ENCODE measurements at places on chromosomes 3 and 15.

DNA sequence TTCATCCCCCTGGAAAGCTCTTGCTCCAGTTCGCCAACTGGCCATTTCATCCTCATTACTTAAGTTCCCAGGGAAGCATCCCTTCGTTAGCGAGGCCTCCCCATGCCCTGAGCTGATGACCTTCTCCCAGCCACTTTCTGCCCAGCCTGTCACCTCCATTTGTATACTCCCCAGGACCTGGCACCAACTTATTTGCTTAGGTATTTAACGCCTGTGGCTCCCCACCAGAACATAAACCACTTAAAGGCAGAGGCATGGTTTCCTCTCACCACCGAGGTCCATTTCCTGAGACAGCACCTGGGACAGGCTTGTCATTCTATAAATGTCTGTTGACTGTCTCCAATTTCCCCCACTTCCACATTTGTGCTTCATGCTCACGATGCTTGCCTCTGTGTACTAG lies 189.0 kb downstream of the ZNF621 start:
- DNase-seq: no peak

DNA sequence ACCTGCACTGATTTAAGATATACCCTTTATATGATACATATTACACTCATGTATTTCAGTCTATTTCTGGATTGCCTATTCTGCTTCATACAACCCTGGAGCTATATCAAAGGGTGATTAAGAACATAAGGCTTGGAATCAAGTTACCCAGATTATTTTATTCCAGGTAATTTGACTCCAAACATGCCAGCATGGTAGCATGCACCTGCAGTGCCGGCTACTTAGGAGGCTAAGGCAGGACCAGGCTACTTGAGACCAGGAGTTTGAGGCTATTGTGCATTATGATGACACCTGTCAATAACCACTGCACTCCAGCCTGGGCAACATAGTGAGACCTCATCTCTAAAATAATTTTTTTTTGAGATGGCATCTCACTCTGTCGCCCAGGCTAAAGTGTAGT lies 50.4 kb upstream of the NEO1 start:
- no peak for DNase-seq

DNA sequence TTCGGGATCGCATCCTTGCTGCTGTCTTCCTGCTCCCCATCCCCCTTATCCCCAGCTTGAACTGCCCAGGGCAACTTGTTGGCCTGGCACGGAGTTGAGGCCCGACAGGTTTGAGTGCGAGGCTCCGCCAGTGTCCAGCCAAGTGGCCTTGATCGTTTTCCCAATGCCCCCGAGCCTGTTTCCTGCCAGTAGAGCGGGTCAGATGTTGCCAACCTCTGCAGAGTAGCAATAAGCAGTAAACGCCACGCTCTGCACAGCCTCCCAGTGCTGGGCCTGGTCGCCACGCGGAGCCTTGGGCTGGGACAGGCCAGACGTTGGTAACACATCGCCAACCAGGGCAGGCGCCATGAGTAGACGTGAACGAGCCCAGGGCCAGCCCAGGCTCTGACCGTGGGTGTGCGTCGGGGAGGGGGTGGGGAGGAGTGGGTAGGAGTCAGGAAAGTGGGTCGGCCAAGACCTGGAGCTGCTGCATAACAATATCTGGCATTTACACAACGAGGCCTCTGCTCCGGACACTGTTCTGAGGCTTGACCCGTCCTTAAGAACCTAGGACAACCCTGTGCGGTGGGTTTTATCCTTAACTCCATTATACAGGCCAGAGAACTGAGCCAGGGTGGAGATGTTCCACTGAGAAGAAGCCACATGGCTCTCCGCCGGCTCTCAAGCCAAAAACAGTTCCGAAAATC lies 444 bp upstream of the ABHD14A start:
- no peak for DNase-seq

GRCh38 chr3:134718726-134719125 lies 67.9 kb upstream of the KY start:
- peak; percentile 7 for DNase-seq

DNA sequence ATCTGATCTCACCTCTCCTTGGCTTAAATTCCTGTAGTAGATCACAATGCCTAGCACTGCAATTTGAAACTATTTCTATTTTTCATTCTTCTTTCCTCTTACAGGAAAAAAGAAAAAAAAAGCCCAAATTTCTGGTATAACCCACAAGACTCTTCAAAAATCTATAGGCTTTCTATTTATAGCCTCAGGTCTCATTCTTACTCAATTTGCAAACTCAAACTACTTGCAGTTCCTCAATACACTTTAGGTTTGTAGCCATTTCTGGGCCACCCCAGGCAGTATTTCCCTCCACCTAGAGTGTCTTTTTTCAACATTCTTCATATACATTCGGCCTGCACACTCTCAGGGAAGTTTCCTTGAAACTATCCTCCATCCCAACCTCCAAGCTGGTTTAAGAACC lies 169.0 kb downstream of the TBC1D5 start:
- DNase-seq: no peak

- peak; percentile 7 for DNase-seq
These were observed 109.2 kb upstream of the NANOGP8 start for GRCh38 chr15:35194296-35194695.

GRCh38 chr15:59444081-59444835 lies 6.3 kb downstream of the FAM81A start:
- DNase-seq: no peak

GRCh38 chr3:182609575-182610156 lies 183.6 kb upstream of the ATP11B start:
- DNase-seq: no peak

DNA sequence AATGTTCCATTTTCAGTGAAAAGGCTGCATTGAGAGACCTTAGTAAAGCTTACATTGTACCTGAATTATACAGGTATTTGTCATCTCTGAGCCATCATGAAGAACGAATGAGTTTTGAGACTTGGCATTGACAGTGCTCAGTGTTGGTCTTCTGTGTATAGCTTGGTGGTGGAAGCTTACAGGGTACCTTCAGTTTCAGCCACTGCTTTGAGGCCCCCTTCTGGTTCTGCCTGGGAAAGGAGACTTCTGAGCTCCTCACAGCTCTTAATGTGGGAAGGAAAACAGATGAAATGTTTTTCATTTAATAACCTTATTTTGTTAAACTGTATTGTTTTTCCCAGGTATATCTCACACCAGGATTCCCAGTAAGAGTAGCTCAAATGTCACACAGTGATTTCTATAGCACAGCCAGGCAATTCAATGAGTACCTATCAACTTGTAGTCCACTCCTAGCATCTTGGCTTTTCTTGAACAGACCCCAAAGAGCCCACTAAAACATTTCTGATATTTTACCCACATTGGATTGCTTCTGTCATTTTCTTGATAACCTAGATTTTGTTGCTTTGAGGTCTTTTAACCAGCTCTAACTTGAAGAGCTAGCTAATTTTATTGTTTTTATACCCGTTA lies 5.6 kb downstream of the SERPINI1 start:
- peak; percentile 24 for DNase-seq

DNA sequence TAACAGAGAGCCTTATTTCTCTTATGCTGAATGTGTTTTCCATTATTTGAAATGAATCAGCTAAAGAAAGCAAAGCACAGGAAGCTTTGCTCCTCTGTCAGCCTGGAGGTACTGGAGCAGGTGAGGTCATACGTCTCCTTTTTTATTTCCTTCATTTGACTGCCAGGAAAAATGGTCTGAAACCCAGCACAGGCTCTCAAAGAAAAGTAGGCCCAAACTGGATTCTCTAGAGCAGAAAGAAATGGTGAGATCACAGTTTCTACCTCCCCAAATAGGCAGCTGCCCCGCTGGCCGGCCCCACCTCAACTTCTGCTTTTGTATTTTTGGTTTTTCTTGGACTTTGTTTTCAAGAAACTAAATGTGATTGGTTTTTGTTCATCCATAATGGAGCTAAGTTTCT lies 95.1 kb downstream of the RPL39L start:
- DNase-seq: no peak

DNA sequence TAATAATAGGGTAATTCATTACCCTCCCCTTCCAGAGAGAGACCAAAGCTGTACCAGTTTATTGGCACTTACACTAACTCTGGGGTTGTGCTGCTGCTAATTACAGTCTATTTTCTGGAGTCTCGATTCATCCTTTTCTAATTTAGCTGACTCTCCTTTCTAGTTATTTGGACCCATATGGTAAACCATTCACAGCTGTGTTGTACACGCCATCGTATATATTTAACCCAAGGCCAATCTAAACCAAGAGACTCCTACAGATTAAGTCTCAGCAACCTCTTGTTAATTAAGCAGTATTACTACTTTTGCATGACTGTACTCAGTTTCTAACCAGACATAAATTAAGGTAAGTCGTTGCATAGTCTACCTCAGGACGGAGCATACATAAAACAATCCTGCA lies 22.5 kb downstream of the ANXA2 start:
- DNase-seq: peak; percentile 11

GRCh38 chr3:6512172-6512800 lies 348.6 kb upstream of the GRM7 start:
- DNase-seq: no peak

DNA sequence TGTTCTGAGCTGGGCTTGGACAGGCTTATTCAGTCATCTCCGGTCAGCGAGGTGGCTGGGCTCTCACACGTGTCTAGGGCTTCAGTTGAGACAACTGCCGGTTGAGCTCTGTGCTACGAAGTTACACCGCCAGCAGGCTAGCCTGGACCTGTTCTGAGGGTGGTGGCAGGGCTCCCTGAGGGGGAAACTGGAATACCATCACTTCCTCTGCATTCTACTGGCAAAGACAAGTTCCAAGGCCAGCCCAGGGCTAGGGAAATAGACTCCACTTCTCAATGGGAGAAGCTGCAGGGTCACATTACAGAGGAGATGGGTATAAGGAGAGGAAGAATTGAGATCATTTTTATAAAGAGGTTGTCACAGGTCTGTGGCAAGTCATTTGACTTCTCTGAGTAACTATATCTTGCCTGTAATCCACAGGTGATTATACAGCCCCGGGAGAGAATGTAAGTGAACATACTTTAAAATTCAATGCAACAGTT lies 106.8 kb upstream of the IL12A start:
- peak; percentile 64 for DNase-seq

- DNase-seq: peak; percentile 89
These were observed 63.9 kb downstream of the TNFAIP8L3 start for GRCh38 chr15:51030649-51031316.

- DNase-seq: no peak
These were observed 97.5 kb upstream of the TPM1 start for GRCh38 chr15:62945063-62945462.

DNA sequence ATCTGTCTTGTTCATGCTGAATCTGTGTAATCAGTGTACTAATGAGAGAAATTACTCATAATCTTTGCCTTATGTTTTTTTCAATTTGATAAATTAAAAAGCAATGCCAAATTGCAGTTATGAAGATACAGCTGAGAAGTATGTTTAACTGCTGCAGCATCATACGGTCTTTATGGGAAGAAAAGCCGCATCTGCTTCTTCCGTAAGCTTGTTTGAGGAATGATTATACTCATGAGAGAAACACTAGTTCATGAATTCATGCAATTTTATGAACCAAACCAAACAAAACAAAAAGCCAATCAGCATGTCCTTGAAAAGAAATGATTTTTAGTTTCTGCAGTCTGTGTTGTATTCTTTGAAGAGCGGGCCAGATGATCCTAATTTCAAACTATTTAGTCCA lies 275.9 kb upstream of the ARHGEF26 start:
- no peak for DNase-seq

- DNase-seq: peak; percentile 81
These were observed 17.4 kb downstream of the THBS1 start for GRCh38 chr15:39598186-39598850.

GRCh38 chr3:130894130-130894985 lies 474 bp downstream of the ATP2C1 start:
- peak; percentile 20 for DNase-seq

DNA sequence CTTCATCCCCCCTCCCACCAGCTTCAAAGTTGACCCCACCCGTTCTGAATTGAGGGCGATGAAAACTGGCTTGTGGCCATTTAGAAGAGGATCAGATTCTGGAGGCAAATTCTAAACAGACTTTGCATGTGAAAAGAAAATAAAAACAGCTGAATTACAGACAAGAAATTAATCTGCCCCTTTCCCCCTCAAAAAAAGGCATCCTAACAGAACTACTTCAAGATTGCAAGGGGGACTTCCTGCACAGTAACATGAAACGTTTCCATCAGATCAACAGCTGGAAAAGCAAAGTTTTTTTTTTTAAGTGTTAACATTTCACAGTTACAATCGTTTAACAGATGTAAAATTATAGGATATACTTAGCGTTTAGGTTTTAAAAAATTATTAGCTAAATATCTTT lies 229.3 kb downstream of the RORA start:
- DNase-seq: peak; percentile 61

GRCh38 chr3:111159391-111159790 lies 87.8 kb downstream of the NECTIN3 start:
- DNase-seq: peak; percentile 43

DNA sequence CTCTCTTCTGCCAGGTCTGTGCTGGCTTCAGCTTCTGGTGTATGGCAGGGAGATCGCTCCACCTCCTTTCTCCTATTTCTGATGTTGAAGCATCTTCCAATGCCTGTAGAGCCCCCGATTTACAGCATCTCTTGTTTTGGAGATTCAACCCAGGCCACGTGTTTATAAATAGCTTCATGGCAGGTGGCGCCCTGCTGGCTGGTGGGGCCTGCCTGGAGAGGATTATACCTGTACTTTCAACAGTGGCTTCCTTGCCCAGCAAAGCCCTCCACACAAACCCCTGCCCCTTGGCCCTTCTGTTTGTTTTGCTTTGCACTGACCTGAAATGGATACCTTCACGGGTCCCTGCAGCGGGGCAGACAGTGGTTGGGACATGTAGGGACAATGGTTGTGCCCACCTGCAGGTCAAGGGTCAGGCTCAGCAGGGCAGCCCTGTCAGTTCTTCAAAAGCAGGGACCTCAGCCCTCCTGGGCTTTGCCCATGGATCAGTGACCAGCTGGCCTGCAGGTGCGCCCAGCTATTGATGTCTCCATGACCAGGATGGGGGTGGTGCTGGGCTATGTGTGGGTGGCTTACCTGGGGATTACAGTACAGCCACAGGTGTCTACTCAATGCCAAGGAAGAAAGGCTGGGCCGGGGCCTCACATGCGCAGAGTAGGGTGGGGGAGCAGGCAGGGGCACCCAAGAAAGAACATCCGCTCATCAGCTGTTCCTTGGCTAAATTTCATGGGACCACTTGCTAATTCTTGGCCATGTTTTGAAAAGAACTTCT lies 112.7 kb upstream of the PRR23C start:
- DNase-seq: no peak

DNA sequence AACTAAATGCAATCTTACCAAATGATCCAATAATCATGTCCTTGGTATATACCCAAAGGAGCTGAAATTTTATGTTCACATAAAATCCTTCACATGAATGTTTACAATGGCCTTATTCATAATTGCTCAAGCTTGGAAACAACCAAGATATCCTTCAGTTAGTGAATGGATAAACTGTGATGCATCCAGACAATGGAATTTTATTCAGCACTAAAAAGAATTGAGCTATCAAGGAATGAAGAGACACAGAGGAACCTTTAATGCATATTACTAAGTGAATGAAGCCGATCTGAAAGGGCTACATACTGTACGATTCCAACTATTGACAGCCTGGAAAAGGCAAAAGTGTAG lies 168.4 kb downstream of the PDE8A start:
- no peak for DNase-seq

Measured in LHCN-M2 (cell line).